Fibroblast of gingiva (primary cell): ENCODE measurements at places on chromosomes 7 and 10.

DNA sequence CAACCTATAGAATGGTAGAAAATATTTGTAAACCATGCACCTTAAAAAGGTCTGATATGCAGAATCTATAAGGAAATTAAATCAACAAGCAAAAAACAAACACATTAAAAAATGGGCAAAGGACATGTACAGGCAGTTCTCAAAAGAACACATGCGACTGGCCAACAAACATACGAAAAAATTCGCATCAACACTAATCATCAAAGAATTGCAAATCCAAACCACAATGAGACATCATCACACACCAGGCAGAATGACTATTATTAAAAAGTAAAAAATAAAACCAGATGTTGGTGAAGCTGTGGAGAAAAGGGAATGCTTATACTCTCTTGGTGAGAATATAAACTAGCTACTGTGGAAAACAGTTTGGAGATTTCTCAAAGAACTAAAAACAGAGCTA, 33.2 kb downstream of the TMEM229A start:
- no peak for DNase-seq

GRCh38 chr10:117320050-117320665, 55.1 kb downstream of the PDZD8 start:
- DNase-seq = no peak

DNA sequence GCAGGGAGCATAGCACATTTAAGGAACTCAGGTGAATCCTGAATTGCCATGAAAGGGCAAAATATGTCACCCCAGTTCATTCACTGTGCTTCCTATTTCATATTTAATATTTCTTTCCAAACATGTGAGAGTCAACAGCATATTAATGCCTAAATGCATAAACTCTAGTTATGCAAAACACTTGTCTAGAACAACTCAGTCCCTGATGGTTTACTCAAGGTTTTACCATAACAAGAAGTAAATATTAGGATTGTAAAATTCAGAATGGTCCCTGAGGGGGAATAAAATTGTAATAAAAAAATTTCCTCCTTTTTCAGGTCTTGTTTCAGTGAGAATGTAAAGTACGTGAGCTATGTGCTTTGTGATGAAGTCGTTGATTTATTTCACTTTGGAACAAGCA, 51.7 kb upstream of the SEPHS1 start:
- no peak for DNase-seq

- no peak for DNase-seq
These were observed 14.3 kb downstream of the KLF6 start for GRCh38 chr10:3770611-3771110.

DNA sequence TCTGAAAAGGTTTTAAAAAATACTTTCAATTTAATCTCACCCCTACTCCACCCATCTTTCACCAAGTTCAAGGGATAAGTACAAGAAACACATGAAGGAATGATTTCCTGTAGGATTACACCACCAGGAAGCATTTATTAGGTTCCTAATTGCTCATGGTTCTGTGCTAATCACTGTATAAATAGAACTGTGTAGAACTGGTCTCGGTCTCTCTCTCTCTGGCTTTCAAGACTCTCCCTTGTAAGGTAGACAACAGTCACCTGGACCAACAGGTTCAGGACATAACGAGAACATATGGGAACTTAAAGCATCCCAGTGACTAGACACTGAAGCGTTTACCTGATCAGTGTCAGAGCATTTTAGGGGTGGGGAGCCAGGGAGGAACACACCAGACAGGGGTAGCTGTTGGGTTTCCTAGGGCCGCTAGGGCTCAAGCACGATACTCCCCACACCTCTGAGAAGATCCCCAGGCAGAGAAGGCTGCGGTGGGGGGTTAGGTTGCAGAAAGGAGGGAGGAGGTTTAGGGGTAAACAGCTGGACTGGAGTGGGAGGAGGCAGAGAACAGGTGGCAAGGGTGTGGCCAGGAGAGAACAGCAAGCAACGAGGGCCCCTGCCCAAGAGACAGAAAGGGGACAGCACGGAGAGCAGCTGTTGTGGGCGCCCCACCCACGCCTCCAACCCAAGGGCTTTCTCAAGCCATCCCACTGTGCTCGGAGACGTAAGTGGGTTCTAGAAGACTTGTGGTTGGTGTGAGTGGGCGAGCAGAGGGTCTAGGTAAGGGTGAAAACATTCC, 52.5 kb upstream of the USP6NL start:
- DNase-seq = no peak

GRCh38 chr10:86944471-86944870, 12.9 kb downstream of the MMRN2 start:
- peak; percentile 27 for DNase-seq

- DNase-seq = peak; percentile 36
These were observed 408.4 kb downstream of the SUGCT start for GRCh38 chr7:40542982-40543741.

DNA sequence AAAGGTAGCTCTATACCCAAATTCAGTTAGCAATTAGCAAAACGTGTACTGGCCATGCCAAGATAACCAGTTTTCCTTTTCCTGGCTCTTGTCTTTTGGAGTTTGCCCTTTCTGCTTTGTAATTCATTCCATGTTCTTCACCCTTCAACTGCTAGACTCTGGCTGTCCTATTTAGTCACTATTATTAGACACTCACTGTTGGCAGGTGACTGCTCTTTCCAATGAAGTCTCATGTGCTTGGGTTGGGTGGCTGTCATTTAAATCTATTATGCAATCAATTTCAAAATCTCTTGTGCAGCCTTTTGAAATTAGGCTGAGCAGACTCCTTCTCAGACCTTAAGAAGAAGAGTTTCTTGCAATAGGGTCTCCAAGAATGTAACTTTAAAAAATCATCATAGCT, 266.5 kb downstream of the GPR158 start:
- DNase-seq = no peak

DNA sequence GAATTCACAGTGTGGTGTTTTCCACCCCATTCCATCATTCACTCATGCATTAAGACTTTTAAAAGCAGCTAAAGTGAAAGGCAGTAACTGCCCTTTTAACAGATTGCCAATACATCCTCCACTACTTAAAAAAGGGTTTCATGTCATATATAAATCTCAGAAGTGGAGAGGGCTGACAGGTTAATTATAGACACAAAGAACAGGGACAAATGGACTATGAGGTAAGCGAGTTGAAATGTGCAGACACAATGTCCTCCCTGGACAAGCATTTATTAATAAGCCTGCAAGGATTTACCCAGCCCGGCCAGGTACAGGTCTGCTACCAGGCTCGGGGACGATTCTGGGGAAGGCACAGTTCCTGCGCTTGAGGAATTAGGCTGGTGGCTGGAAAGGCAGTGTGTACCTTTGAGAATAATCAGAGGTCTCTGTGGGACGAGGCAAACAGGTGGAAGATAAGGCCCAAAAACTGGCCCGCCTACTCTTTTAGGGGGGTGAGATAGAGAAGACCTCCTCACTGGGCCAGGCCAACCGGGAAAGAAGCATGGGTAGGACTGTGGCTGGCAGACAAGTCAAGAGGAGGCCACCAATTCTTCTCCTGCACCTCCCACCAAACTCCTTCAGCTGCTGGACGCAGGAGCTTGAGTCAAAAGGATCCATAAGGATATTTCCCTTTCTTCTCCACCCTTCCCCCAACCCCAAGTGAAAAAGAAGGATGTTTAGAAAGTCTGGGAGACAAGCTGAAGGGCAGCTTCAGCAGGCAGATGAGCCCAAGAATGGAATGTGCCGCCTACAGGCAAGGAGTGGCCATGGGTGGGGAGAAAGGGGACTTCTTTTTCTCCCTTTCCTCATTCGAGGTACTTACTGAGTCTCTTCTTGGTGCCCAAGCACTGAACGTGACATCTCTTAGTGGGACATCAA, 1.5 kb downstream of the PDLIM1 start:
- peak; percentile 35 for DNase-seq

DNA sequence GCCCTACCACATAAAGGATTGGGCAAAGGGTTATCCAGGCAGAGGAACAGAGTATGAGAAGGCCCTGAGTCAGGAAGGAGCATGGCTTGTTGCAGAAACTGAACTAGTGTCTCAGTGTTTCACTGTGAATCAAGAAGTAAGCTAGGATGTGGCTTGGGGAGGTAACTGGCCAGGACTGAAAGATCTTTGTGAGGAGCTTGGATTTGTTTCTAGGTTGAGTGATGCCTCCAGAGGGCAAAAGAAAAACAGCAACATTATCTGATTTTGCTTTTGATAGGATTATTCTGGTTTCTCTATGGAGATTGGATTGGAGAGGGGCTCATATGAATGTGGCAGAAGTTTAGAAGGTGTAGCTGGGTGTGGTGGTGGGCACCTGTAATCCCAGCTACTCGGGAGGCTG, 137.9 kb upstream of the HDAC9 start:
- no peak for DNase-seq

GRCh38 chr7:46607176-46607575, 686.1 kb upstream of the IGFBP3 start:
- no peak for DNase-seq

DNA sequence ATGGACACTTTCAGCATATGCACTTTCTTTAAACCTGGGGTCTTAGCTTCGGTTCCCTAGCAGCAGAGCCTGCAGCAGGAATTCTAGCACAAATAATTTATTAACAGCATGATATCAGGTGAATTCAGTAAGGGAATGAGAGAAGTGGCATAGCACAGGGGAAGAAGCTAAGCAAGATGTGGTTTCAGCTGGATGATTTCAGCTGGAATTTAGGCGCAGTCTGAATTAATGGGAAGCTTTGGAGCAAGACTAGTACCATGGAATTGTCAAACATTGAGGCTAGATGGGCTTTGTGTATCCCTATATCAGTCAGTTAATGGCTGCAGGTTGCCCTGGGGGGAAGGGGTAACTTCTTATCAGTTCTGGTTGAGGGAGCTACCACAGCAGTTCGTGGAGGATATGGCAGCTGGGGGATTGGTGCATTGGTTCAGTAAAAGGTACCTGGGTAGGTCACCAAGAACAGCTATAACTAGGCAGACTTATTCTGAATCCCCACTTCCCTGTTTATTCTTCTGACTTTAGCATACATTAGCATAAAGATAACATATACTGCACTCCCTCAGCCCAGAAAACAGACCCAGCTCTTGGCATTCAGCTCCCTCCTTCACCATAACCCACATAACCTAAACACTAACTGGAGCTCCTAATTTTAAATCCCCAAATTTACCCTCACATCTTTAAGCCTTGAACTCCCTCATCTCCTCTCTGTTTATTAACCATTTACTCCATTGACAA, 46.8 kb upstream of the NAMPT start:
- no peak for DNase-seq

GRCh38 chr10:79082631-79083596, 14.1 kb downstream of the ZMIZ1 start:
- DNase-seq = no peak

DNA sequence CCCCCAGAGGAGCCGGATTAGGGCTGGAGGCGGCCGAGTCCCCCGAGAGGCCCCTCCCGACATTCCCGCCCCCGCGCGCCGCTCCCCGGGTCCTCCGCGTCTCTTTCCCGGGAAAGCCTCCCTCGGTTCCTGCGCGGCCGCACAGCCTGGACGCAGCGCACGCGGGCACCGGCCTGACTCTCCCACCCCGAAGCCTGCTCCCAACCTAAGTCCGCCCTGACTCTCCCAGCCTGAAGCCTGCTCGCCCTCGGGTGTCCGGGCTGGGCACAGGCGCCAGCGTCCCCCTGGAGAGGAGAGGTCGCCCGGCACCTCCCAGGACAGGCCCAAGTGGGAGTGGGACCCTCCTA, 441 bp upstream of the VENTX start:
- DNase-seq = no peak

DNA sequence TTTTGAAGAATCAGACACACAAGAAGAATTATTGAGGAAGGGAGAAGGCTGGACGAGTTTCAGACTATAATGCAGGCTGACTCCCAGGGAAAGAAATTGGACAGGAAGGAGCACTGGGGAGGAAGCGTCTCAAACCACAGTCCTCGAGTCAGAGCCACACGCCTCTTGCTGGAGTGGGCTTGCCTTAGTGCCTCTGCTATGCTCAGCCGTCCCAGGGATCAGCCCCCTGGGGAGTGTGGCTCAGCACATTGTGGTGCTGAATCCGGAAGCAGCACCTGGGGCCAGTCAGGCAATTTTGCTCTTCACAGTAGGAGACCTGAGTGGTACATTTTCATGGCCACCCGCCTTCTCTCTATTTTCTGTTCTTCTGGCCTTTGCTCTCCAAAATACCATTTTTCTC, 67.4 kb upstream of the SLC35G1 start:
- DNase-seq = no peak

- no peak for DNase-seq
These were observed 4.8 kb downstream of the UPK3B start for GRCh38 chr7:76514926-76515771.

GRCh38 chr7:39410582-39410981, 155.6 kb upstream of the YAE1 start:
- DNase-seq = no peak

GRCh38 chr10:122466951-122467381, 5.6 kb downstream of the HTRA1 start:
- peak; percentile 36 for DNase-seq

GRCh38 chr10:133247681-133248333, 10.2 kb downstream of the VENTX start:
- no peak for DNase-seq
